Stimulated activated CD8-positive, alpha-beta memory T cell treated with anti-CD3 and anti-CD28 coated beads, Interleukin-7, amount 100 ng/mL, for 4 hours (primary cell): ENCODE measurements at places on chromosomes 6 and 20.
A peak's percentile ranks its signal among the peaks of the same experiment; 100 is the strongest.

GRCh38 chr6:101395345-101395744 lies 1.8 kb downstream of the GRIK2 start:
- no peak for DNase-seq

DNA sequence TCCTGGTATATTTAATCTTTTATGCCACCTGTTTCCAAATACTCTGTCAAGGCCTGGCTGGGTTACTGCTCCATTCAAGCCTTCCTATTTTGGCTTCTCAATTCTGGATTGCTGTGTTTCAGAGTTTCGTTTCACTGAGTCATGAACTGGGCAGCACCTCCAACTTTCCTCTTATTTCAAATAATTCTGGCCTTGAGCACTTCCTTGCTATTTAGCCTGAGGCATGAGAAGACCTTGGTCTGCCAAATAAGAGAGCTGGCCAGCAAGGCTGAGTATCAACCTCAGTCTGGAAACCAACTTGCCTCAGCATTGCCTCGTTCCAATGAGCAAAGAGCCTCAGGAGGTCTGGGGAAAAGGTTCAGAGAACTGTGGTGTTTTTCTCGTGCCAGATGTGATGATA lies 66.6 kb downstream of the TNFAIP3 start:
- no peak for DNase-seq

DNA sequence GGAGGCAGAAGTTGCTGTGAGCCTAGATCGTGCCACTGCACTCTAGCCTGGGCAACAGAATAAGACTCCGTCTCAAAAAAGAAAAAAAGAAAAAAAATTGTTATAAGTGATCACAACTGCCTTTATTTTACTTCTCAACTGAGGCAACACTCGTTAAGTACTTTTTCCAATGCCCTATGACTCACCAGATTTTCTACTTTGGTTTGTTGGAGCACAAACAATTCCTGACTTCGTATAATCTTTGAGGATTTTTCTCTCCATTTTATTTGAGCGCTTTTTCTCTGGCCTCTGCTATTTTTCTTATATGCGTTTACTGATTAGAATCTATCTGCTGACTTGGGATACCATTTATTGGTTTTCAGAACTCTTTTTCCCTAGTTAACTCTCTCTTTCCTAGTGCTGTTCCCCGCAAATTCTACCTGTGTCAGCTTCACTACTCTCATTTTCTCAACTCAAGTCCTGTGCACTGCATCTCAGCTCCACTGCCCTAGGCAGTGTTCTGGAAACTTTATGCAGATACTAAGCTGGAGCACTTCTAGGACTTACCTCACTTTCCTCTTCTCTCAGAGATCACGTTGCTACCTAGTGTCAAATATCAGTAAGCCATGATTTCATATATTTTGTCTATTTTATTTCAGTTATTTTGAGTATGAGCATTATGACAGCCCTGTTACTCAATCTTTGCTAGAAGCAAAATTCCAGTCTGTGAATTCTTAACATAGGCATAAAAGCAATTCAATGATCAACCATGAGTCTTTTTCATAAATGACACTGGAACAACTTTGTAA lies 1120.1 kb upstream of the CITED2 start:
- DNase-seq, result no peak

DNA sequence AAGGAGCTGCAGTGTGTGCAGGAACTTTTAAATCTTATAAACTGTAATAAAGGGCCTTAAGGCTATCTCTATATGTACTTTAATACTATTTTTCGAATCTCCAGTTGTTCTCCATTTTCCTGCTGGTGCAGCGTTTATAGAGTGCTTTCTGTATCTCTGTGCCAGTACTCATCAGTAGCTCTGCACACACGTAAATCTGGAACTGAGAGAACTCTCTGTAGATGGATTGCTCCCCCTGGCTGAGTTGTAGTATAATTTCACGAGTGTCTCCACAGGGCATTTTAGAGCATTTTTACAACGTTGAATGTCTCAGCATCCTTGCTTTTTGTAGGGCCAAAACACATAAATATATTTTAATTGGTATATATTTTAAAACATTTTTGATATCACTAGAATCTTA lies 256.5 kb downstream of the TRDN start:
- DNase-seq, result no peak

- no peak for DNase-seq
These were observed 3.7 kb upstream of the SPDEF start for GRCh38 chr6:34559651-34560365.

GRCh38 chr20:63081351-63081750 lies 74.6 kb upstream of the BHLHE23 start:
- DNase-seq, result no peak

DNA sequence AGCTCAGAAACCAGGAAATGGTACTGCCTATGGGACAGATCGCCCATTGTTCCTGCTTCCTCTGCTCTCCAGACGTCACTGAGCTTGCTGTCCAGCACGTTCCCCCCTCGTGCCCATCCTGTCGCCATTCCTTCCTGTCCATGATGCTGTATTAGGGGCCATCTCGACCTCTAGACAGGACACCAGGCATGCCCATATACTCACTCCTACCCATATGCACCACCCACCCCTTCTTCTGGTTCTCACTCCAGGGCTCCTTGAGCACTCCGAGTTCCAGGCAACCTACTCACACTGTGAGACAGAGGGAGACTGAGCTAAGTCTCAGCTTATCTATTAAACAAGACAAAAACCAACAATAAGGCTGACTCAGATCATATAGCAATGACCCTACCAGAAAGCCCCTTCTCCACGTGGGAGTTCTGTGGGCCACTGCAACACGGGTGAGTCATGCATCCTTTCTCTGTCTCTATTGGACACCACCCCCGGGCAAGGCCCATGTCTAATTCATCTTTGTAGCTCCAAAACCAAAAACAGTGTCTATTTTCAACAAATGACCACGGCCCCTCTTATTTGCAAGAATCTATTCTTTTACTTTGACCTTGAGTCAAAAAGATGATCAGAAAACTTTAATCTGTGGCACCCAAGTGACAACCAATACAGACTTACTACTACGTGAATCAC lies 65.7 kb downstream of the PSMG4 start:
- no peak for DNase-seq

- DNase-seq, result no peak
These were observed 242.4 kb upstream of the FKBP1C start for GRCh38 chr6:62968834-62969233.

DNA sequence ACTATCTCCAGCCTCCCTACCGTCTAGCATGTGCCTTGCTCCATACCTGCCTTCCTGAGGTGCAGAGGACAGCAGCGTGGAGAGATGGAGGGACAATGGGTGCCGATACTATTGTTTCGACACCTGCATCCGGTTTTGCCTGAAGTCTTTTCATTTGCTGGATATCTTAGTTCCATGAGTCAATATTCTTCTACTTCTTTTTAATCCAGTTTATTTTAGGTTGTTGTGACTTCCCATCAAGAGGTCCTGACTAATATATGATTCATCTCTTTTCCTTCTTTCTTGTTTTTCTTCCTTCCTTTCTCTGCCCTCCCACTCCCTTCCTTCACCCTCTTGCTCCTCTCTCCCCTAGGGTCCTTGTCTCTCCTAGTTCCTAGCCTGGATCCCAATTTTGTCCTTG lies 91.4 kb downstream of the CDH26 start:
- DNase-seq, result no peak

- no peak for DNase-seq
These were observed 14.0 kb upstream of the MAPRE1 start for GRCh38 chr20:32805721-32806120.

- DNase-seq, result no peak
These were observed 194.4 kb downstream of the KIF16B start for GRCh38 chr20:16378712-16379370.

GRCh38 chr6:29702519-29703103 lies 20.6 kb upstream of the HLA-F start:
- DNase-seq, result peak; percentile 40

DNA sequence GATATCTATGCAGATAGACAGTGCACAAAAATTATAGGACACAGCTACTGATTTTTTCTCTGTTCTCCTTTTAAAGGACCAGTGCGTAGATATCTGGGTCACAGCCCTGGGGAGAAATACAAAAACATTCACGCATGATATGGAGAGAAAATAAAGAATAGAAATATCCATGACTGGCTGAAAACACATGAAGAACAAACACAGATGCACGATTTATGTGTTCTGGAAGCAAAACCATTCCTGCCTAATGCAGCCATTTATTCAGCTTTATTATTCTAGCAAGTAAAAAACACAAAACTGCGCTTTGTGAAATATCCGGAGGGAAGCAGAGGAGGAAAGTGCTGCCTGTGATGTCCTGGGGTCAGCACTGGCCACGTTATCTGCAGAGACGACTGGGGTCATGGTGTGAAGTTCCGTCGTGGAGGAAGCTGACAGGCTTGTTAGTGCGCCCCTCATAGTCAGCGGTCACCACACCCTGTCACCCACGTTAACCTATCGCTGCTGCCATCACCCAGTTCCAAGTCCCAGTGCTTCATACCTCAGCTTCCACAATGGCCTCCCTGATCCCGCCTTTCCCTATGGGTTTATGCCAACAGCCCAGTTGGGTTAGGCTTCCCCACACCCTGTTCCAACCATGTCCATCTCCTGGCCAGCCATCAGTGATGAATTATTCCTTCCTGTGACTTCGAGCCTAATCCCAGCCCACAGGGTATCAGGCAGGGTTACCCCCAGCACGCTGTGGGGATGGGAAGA lies 86.6 kb upstream of the RPS6KA2 start:
- no peak for DNase-seq

DNA sequence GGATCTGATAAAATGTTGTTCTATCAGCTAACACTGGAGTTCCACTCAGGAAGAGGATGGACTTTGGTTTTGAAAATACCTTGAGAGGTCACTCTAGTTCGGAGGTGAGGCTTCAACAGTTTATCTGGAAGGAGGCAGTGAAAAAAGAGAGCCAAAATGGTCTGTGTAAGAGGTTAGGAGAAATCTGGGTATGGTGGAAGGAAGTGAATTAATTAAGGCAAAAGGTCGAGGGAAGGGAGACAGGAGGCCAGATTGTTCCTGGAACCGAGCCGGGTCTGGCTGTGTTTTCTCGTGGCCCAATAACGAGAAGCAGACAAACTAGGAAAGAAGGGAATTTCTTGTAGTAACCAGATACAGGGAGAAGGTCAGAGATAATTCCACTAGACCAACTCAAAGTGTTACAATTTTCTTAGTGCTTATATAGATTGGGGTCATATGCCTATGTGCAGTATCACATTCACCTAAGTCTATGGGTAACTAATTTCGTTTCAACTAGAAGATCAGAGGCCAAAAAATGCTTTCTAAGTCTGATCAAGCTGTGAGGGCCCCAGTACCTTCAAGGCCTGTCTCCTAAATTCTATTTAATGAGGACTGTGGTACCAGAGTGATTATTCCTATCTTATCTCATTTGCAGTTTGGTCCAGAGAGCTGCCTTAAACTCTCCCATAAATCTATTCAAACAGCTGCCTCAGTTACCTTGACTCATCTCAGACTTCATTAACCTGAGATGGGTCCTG lies 96.0 kb upstream of the SNX9 start:
- no peak for DNase-seq

DNA sequence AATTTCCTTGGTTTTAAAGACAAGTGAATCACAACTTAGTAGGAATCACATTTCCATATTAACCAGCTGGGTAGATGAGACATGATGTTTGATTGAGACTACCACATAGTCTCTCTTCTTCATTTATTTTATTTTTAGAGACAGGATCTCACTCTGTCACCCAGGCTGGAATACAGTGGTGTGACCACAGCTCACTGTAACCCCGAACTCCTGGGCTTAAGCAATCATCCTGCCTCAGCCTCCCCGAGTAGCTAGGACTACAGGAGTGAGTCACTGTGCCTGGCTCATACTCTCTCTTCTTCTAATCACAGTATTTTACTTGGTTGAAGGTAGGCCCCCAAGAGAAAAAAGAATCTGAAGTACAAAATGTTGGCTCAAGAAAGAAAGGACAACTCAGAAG lies 80.2 kb upstream of the ASF1A start:
- no peak for DNase-seq

- no peak for DNase-seq
These were observed 292.5 kb downstream of the FARS2 start for GRCh38 chr6:5553767-5554166.

GRCh38 chr20:12068121-12068520 lies 150.4 kb downstream of the BTBD3 start:
- no peak for DNase-seq

GRCh38 chr6:85483846-85484245 lies 34.0 kb downstream of the NT5E start:
- no peak for DNase-seq

DNA sequence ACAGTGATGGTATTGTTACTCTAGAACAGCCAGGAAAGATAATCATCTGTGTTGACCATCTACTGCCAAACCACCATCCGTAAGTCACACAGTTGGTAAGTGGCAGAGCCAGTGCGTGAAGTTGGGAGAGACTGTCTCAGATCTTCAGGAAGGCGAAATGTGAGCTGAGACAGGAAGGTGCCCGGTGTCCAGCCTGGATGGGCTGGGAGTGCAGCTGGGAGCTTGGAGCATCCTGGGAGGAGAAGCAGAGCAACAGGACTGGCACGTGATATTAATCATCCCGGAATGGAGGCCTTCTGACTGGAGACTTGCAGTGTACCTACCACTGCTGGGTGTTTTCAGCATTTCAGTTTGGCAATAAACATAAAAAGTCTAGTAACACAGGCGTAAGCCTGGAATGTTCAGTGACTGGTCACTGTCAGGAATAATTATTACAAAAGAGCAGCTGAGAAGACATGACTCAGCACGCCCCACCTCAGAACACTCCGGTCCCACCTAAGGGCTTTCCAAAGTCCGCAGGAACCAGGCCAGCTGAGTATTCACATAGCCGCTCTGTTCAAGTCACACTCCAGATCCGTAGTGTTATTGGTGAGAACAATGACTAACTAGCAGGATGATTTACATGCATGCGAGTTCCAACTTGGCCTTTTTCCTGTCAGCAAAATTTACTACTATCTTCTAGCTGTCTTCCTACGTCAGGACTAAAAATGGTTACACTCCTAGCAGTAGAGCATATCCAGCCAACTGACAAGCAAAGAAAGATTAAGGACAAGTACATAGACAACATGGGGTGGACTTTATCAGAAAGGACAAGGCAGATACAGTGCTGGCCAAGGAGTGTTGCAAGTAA lies 45.1 kb upstream of the PNRC1 start:
- no peak for DNase-seq

- no peak for DNase-seq
These were observed 10.7 kb upstream of the ADRM1 start for GRCh38 chr20:62292108-62292507.

- DNase-seq, result no peak
These were observed 49.8 kb downstream of the IRF4 start for GRCh38 chr6:441126-441920.

GRCh38 chr20:50920997-50921396 lies 10.2 kb downstream of the ADNP start:
- no peak for DNase-seq
